ENCODE measurements at places on chromosomes 4 and X. TPM values are rescaled to one million over a fixed set of nuclear protein-coding genes. Genes with fewer than 3 reads are reported as not detected.

The TMEM175 gene
- total RNA-seq, result 37.2 TPM

The RTL3 gene
- total RNA-seq, result 0.14 TPM

DNA sequence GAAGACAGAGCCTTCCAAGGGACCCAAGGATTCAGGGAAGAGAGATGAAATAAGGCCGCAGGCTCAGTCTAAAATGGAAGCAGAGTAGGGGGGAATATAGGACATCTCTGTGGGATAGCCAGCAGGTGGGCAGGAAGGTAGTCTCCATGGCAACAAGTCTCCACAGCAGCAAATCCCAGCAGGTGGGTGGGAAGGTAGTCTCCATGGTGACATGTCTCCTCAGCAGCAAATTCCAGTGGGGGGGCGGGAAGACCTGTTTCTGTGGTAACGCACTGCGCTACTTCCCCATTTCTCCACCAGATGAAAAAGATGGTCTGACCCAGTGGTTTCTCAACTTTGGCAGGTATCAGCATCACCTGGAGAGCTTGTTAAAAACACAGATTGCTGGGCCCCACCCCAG is 18.3 kb downstream of the NLGN3 start:
- no peak for DNase-seq

DNA sequence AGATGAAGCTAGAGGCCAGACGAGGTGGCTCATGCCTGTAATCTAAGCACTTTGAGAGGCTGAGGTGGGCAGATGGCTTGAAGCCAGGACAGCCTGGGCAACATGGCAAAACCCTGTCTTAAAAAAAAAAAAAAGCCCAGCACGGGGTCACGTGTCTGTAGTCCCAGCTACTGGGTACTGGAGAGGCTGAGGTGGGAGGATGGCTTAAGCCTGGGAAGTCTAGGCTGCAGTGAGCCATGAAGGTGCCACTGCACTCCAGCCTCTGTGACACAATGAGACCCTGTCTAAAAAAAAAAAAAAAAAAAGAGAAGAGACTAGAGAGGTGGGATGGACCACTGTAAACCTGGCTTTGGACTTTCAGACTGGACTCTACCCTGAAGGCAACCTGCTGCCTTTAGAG is 10.7 kb upstream of the LRBA start:
- no peak for DNase-seq

DNA sequence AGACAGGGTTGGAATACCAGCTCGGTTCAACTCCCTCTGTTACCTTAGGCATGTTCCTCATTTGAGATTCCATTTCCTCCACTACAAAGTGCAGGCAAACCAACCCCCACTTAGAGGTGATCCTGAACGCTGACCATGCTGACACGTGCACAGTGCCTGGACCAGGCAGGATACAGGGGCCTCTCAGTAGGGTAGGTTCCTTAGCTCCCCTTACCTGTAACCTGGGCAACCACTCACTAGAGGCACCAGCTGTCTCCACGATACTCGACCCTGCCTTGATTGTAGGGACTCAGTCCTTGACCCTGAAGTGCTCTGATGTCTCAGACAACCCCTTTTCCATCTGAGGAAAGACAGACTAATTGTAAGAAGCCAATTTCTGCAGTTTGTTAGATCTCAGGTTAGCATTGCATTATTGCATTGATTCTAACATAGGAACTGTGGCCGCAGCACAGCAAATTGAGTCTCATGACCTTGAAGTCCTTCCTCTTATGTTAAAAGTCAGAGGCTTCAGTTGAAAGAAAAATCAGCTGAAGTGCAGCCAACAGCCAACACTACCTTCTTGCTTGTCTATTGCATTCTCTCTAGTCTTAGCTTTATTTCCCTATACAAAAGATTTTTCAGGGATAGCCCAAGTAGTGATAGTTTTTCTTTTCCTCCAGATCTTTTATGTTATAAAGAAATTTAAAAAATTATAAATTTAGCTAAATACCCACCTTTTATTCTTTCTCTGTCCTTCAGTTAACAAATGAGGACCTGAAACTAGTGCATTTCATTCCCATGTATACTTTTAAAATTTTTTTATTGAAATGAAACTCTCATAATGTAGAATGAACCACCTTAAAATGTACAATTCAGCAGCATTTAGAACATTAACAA is 11.2 kb upstream of the C1QTNF7 start:
- DNase-seq, result no peak

DNA sequence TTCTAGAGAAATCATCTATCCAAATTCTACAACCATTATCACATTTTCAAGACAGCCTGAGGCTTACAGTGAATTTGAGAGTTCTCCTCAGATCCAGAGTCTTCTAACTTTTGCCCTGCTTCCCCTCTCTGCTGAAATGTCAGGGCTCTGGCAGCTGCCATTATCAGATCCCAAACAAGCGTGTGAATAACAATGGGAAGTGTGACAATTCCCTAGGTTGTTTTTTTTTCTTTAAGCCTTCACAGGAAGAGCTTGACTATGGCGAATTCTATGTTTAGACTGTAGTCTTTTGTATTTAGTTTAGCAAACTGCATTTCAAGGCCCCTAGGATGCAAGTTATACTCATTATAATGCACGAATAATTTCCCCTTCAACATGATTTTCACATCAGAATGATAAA is 61.3 kb upstream of the KDR start:
- no peak for DNase-seq

GRCh38 chr4:121510341-121510874 is 129.6 kb upstream of the QRFPR start:
- peak; percentile 58 for DNase-seq

DNA sequence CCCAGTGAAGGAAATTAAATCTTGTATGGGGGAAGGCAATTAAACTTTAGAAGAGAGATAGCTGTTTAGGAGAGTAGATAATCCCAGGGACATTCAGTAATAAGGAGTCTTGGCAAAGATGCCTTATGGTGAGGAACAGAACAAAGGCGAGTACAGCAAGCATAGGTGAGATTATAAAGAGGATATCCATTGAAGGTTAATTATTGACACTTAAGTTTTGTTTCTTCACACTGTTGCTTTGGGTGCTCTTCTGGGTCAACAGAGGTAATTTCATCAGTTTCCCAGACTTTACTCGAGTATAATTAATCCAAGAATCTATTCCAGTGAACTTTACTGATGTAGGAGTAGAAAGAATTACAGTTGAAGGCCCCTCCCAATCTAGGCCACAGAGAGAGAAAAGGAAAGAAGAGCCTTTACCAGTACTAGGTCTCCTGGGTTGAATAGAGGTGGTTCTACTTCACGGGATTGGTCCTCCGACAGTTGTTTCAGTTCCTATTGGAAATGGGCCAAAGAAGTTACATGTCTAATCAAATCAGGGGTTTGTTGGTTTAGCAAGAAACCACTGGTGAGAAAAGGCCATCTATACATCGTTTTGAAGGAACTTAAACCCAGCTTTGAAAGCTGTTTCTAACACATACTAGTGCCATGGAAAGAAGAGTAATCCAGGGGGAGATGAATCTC is 27.2 kb downstream of the EPGN start:
- DNase-seq, result no peak

DNA sequence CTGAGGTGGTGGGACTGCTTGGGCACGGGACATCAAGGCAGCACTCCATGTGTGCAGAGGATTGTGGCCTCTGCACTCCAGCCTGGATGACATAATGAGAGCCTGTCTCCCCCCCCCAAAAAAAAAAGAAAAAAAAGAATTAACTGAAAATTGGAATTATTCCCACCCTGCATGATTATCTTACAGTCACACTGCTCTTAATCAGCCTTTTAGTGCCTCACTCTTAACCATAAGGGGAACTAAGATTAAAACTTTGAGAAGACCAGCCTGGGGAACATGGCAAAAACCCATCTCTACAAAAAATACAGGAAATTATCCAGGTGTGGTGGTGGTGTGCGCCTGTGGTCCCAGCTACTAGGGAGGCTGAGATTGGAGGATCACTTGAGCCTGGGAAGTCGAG is 94.6 kb downstream of the UBE2K start:
- DNase-seq, result peak; percentile 34

- no peak for DNase-seq
Observed at GRCh38 chrX:44218465-44218864, 125.0 kb downstream of the EFHC2 start.

GRCh38 chrX:72258174-72258573 is 18.9 kb downstream of the RPS4X start:
- DNase-seq, result no peak

DNA sequence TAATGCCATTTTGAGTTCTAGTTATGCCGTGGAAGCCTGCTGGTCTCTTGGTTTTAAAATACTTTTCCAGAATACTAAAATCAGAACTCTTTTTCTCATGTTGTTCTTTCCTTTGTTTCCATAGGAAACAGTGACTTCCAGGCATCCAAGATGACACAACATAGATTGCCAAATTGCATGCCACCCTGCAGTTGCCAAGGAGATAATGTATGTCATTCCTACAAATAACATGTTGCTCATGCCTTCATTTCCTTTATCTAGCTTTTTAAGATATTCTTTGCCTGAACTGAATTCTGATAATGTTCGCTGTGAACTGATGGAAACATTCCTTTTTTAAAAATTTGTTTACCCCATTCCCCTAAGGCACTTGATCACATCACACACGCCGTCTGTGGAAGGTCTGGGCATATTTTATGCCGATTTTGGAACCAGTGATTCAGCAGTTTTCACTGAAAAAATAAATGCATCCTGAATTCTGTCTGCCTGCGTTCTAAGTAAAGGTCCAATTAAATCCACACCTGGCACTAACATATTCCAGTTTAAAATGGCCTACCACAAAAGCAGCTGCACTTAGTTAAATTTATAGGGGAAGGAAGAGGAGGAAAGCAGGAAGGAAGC is 38.0 kb upstream of the COX7B2 start:
- no peak for DNase-seq
